Activated CD4-positive, alpha-beta memory T cell treated with anti-CD3 and anti-CD28 coated beads for 36 hours (primary cell): ENCODE measurements at places on chromosomes 16 and 17. TPM values are rescaled to one million over a fixed set of nuclear protein-coding genes. Genes with fewer than 3 reads are reported as not detected.
A peak's percentile ranks its signal among the peaks of the same experiment; 100 is the strongest.

DNA sequence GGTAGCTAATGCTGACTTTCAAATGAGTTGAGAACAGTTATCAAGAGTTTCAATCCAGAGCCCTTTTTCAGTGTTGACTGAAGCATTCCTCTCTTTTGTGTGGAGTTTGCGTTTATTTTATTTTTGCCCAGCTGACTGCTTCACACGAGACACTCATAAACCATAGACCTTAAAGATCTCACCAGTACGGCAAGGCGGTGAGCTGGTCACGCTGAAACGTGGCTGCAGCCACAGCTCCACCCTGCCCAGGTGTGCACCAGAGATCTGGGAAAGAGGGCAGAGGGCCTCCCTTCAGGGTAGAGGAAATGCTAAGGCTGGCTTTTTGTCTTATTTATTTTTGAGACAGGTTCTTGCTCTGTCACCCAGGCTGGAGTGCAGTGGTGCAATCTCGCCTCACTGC lies 112.2 kb downstream of the AATF start:
- H3K27ac ChIP-seq = no peak overlapping the region
- no peaks in the 10 kb centered on the region for H3K4me1 ChIP-seq
- DNase-seq = no peak
- peaks cover 10% of the 10 kb centered on the region for H3K36me3 ChIP-seq
- H3K4me3 ChIP-seq = no peak overlapping the region
- no peaks in the 10 kb centered on the region for H3K27me3 ChIP-seq

EVPLL gene
- total RNA-seq = not detected

TAC4 gene
- total RNA-seq = not detected

- H3K27ac ChIP-seq = no peak overlapping the region
- no peaks in the 10 kb centered on the region for H3K36me3 ChIP-seq
- H3K4me3 ChIP-seq = no peak overlapping the region
These were observed 45.6 kb downstream of the CHD9NB start for GRCh38 chr16:53007095-53007494.

DCXR gene
- total RNA-seq = 105 TPM

CD300H gene
- not detected for total RNA-seq

OR1E2 gene
- not detected for total RNA-seq

GRCh38 chr17:75345514-75346167 lies 56.4 kb upstream of the SLC25A19 start:
- peaks cover 93% of the 10 kb centered on the region for H3K4me1 ChIP-seq
- peak; percentile 63 for DNase-seq
- H3K4me3 ChIP-seq = peak overlapping the region; percentile 43
- peak overlapping the region; percentile 72 for H3K27ac ChIP-seq
